Stimulated activated memory B cell treated with anti-CD40 and anti-IgM and Interleukin-4, amounts not matched to agents 10 μg/mL and 1 μg/mL and 100 μg/mL, for 72 hours (primary cell): ENCODE measurements at places on chromosomes 12 and 14.

DNA sequence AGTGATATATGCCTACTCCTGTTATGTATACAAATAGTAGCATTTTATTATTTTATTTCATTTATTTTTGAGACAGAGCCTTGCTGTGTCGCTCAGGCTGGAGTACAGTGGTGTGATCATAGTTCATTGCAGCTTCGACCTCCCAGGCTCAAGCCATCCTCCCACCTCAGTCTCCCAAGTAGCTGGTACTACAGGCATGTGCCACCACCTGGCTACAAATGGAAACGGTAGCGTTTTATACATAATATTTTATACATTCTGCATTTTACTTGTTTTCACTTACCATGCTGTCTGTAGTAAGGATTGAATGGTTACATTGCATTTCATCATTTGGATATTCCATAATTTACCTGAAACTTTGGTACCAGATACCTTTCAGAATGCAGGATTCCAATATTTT, 14.1 kb downstream of the C1R start:
- ATAC-seq, result no peak

GRCh38 chr14:101349108-101349507, 212.2 kb upstream of the DIO3 start:
- ATAC-seq, result no peak

GRCh38 chr12:31479516-31480210, 111.3 kb downstream of the DENND5B start:
- ATAC-seq, result no peak

GRCh38 chr14:51821822-51822221, 38.6 kb upstream of the GNG2 start:
- no peak for ATAC-seq

DNA sequence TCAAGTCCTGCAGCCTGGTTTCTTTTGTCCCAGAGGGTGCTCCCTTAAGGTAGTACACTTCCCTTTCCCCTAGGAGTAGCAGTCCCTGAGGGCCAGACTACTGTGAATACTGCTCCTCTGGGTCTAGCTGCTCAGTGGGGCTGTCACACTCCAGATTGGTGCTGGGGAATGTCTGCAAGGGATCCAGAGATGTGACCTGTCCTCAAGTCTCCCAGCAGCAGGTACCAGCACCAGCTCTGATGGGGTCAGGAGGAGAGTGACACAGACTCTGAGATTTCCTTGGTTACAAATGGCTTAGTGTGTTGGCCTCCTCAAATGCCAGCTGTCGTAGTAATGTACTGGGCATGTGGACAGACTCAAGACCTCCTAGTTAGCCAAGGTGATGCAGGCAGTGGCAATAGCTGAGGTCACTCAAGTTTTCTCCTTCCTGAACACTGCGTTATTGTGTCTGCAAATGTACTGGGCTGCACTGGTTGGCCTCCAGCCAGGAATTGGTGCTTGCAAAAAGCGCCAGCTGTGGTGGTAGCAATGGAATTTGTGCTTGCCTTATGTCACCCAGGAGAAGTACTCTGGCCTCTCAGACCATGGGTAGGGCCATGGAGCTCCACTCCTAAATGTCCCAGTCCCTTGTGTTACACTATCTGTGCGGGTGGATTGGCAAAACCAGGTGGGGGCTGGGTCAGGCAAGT, 36.4 kb upstream of the AEBP2 start:
- ATAC-seq, result no peak

DNA sequence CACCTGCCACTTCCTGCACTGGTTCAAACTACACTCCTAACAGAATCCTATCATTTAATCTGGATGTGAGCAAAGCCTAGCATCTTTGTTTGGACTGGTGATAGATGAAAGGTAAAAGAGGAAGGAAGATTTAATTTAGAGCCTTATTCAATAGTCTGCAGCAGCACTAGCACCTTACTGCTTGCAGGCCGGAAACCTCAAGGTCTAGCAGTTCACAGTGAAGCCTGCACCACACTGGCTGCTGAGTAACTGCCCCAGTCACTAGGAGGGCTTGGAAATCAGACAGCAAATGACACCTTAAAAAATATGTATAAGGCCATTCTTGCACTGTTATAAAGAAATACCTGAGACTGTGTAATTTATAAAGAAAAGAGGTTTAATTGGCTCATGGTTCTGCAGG, 358.0 kb downstream of the DAD1 start:
- ATAC-seq, result peak; percentile 92

DNA sequence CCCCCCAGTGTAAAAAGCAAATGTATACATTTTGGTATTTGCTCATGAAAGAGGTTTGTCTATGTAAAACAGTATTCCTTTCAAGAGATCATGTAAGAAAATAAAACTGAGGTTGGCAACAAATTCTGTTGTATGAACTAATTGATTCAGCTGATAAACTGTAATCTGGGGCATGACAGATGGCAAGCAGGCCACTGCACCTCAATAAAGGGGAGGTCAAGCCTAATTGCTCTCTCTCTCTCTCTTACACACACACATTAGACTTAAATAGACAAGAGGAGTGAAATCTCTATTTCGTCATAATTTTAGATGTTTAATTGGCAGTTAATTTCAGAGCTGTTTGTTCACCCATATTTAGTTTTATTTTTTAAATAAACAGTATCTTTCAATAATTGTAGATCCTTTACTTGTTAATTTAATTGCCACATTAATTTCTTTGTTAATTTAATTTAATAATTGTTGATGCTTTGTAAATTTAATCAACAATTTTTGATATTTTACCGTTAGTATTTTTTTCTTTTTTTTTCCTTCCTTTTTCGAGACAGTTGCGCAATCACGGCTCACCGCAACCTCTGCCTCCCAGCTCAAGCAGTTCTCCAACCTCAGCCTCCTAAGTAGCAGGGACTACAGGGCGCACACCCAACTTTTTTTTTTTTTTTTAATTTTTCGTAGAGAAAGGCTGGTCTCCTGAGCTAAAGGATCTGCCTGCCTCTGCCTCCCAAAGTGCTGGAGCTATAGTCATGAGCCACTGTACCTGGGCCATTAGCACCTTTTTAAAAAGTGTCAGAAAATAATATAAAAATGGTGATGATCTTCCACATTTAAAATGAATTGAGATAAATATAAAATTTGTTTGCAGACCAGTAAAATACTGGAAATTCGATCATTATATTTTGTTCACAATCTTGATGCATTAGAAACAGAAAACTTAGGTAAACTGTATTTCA, 577.7 kb downstream of the SLC16A7 start:
- ATAC-seq, result no peak

DNA sequence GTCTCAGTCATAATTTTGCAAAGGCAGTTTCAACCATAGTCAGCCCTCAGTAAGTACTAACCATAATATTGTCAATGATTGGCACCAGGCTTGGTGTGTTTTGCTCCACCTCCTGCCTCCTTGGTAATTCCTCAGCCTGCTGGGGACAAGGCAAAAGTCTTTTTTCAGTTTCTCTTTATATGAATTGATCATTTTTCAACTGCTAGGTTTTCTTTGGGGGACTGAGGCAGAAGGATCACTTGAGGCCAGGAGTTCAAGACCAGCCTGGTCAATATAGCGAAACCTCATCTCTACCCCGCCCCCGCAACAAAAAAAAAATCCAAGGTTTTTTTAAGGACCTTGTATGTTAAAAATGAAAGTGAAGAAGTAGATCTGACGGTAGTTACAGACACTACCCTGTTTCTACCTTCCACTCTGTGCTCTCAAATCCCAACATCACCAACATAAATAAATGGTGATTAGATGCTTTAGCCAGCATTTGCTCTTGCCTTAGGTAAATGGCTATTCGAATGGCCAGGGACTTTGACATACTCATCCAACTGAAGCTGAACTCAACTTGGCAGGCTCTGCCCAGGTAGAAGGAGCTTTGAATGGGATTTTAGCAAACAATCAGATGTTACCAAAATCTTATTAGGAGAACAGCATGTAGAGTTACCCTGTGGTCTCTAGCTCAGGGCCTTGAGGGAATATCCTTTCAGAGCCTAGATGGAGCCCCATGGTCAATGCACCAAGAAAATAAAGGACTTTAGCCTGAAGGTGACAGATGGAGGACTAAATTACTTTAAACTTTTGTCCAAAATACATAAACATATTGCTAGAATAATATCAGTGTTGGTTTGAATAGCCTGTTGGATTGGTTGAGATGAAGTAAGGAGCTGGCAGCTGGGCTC, 126.9 kb upstream of the AMIGO2 start:
- no peak for ATAC-seq

DNA sequence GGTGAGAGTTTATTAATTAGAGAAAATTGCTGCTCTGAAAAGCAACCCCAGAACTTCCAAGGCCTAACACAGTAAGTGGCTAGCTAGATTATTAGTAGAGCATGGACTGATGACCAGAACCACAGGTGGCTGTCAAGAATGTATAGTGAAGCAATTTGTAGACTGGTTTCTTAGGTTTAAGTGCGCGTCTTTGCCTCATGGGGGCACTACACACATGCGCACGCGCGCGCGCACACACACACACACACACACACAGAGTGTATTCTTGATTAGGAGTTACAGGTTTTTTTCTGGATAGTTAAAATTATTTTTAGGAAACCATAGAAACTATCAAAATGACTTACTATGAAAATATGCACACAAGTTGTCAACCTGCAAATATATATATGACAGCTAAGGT, 66.5 kb downstream of the BHLHE41 start:
- no peak for ATAC-seq

DNA sequence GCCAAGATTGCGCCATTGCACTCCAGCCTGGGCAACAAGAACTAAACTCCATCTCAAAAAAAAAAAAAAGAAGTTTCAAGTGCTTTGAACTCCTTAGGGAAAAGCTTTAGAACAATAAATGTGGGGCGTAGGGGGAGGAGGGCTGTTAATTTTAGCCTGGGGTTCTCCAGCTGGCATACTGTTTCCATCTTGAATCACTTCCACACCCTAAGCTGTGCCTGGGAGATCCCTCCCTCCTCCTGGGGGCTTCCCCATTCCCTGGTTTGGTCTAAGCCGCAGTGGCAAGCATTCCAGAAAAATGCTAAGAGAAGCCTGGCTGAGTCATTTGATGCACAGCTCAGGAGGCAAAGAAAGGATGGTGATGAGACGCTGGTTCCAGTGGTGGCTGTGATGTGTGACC, 2.3 kb upstream of the ZNF384 start:
- no peak for ATAC-seq

GRCh38 chr12:2101771-2102170, 49.0 kb downstream of the CACNA1C start:
- no peak for ATAC-seq

DNA sequence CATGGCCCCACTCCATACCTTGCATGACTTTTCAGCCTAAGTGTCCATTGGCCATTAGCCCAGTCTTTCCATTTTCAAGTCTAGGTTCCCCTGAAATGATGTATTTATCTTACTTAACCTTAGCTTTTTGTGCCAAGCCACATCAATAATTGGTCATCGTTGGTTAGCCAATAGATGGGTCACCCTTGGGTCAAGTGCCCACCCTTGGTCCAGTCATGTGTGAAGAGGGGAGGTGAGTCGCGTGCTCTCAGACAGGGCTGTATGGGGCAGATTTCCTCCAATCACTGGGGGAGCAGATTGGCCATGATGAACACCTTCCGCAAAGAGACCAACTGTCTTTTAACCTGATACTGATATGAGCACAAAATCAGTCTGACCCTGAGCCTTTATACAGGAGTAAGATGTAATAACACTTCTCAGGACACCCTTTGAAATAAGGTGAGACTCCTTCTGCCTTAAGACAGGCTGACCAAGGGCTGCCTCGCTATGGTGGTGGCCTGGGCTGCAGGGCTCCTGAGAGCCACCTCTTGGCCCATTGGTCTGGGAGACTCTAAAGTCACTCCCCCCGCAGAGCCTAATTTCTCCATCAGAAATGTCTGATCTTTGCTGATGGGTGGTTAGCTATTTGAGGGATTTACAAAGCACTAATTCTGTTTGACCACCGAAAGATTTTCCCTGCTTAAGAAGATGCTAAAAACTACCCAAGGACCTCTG, 143.2 kb downstream of the ZFP36L1 start:
- no peak for ATAC-seq

DNA sequence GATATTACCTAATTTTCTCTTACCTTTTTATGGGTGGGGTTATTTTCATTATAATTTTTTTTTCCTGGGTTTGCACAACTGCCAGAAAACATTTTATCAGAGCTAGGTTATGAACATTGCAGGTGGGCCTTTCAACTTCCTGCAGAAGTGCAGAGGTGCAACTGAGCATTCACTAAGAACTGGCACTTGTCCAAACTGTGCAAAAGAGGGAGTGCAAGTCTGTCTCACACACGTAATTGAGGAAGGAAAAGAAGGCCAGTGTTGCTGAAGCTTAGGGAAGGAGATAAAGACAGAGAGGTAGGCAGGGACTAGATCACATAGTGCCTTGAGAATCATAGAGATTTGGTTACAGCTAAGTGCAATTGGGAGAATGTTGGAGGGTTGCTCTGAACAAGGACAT, 14.1 kb upstream of the AMN1 start:
- peak; percentile 79 for ATAC-seq

DNA sequence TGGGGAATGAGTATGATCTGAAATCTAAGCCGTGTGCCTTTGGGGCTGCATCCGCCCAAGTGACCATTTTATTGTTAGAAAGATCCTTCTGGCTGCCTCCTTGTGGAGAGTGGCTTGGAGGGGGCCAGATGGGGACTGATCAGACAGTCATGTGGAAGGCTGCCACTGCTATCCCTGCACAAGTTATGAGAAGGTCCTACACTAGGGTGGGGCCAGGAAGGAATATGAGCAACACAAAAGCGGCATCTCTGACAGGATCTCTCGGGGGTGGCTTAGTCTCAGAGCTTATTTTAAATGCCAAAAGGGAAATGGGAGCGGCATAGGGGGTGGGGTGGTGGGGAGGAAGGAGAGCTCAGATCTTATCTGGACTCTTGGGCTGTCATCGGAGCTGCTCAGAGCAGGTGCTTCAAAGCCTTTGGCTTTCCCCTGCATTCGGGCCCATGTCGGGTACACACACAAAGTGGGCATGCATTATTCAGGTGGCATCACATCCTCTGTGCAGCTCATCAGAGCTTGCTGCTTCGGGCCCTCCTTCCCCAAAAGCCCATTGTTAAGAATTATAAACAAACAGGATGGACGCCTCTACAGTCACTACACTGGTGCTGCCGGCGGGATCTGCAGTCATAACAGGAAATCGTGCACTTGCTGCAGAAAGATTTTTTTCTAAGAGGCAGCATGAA, 805.4 kb downstream of the VRK1 start:
- no peak for ATAC-seq

GRCh38 chr12:93020631-93021597, 91.8 kb upstream of the EEA1 start:
- no peak for ATAC-seq
